Occipital lobe (tissue), 3 donors: ENCODE measurements at places on chromosomes 13 and 19. TPM values are rescaled to one million over a fixed set of nuclear protein-coding genes. Genes with fewer than 3 reads are reported as not detected.

The NALCN gene
- total RNA-seq = 28.5 TPM

The C19orf81 gene
- total RNA-seq = 2.3 TPM

The GPR180 gene
- total RNA-seq = 10.6 TPM

The RB1 gene
- 48.8 TPM for total RNA-seq

The SCEL gene
- 0.31 TPM for total RNA-seq

The THSD8 gene
- 0.62 TPM for total RNA-seq

The HSD17B14 gene
- 2.5 TPM for total RNA-seq

The SLC46A3 gene
- 3.3 TPM for total RNA-seq

The DOCK9 gene
- total RNA-seq = 200 TPM

The ZNF230 gene
- 10.3 TPM for total RNA-seq

The RDH8 gene
- total RNA-seq = not detected

The ZNF606 gene
- 57.1 TPM for total RNA-seq

The CLDND2 gene
- total RNA-seq = not detected

The SYT3 gene
- 17.0 TPM for total RNA-seq

The C13orf46 gene
- total RNA-seq = 0.16 TPM

The TTC9B gene
- total RNA-seq = 59.0 TPM

The JUNB gene
- 22.6 TPM for total RNA-seq

The TLE2 gene
- 6.1 TPM for total RNA-seq

The PEX11G gene
- 0.94 TPM for total RNA-seq
